ENCODE measurements at places on chromosomes 6 and 20.

DNA sequence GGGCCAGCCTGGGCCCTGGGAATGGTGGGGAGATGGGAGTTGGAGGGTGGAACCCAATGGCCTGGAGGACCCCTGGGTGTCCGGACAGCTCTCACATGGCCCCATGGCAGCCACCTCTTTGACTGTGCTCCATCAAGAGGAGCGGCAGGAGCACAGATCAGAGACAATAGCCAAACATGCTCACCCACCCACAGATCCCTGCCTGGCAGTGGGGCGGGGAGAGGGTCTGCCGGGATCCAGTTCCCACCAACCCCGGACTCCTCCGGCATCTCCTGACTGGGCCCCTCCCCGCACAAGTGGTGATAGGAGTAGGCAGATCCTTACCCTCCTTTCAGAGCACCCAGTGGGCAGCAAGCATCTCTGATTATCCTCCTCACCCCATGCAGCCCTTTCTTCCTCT, 31.9 kb upstream of the MRPS18A start:
- no peak for DNase-seq

GRCh38 chr6:31821301-31822035, 6.1 kb upstream of the HSPA1B start:
- peak; percentile 76 for DNase-seq

GRCh38 chr6:31125586-31126363, 5.5 kb upstream of the CDSN start:
- DNase-seq, result peak; percentile 71

DNA sequence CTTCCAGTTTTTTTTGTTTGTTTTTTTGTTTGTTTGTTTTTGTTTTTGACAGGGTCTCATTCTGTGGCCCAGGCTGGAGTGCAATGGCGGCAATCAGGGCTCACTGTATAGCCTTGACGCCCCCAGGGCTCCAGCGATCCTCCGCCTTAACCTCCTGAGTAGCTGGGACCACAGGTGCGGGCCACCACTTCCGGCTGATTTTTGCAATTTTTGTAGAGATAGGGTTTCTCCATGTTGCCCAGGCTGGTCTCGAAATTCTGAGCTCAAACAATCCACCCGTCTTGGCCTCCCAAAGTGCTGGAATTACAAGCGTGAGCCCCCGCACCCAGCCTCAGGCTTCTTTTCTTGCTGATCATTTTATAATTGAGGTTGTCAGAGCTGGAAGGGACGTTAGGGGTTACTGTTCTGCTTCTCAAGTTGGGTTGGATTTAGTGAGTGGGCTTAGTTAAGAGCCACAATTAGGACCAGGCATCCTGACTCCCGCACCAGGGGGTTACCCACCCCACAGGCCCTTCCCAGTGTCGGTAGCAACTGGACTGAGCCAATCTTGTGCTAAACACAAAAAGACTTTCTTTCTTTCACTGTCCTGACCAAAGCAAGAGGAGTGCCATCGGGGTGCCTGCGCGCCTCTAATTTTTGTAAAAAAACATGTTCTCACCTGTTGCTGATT, 13.1 kb upstream of the ZSCAN9 start:
- no peak for DNase-seq

DNA sequence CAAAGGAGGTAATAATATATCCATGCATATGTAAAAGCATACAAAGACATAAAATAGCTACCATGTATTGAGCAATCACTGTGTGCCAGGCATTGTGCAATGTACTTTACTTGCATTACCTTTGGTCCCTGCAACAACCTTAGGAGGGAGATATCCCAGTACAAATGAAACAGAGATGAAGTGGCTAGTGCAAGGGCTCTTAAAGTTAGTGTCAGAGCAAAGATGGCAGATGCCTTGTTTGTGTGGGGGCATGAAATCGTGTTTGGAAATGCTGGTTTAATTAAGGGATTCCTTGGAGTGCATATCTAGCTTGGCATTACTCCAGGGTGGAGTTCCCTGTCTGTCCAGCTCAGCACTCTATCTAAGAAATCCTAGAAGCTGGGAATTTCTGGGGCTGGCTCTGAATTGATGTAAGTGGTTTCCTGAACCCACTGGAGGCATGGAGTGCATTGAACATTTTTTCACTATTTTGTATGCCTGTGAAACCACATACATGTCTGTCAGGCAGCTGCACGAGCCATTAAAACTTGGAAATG, 9.8 kb downstream of the PAQR8 start:
- DNase-seq, result no peak

DNA sequence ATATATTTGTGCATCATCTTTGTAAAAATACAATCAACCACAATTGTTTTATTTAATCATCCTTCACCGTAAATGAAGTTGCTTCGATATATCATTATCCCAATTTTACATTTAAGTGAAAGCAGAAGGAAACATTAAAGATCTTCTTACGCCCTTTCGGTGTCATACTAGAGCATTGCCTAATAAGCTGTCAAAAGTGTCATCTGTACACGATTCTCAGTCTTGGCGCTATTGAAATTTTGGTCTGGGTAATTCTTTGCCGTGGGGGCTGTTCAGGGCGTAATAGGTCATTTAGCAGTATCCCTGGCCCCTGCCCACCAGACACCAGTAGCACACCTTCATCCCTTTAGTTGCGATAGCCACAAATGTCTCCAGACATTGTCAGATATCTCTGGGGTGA, 40.4 kb upstream of the TMEM170B start:
- no peak for DNase-seq

GRCh38 chr20:10381477-10381876, 52.5 kb downstream of the MKKS start:
- DNase-seq, result peak; percentile 18

DNA sequence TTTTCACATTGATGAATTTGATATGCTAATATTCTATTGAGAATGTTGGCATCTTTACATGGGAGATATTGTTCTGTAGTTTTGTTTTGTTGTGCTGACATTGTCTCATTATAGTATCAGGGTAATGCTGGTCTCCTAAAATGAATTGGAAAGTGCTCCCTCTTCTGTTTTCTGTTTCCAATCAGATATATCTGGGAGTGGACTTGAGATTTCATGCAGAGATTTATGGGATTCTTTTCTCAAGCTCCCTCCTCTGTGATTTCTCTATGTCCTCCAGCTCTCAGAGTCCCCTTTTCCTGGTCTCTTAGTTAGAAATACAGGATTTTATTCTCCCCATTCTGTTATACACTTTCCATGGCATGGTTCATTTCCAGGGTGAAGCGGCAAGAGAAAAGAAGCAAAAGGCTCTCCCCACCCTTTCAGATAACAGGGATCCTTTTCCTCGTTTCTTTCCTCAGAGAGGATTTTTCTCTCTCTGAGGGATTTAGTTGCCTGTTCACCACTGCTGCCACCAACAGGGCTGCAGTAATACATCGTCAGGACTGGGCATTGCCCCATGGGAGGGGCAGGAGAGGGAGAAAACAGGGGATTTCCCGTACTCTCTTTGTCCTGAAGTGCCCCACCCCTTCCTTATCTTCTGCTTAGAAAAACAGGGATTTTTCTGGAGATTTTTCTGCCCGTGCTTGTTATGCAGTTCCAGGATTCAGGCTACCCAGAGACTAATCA, 59.3 kb upstream of the STMND1 start:
- DNase-seq, result peak; percentile 81

DNA sequence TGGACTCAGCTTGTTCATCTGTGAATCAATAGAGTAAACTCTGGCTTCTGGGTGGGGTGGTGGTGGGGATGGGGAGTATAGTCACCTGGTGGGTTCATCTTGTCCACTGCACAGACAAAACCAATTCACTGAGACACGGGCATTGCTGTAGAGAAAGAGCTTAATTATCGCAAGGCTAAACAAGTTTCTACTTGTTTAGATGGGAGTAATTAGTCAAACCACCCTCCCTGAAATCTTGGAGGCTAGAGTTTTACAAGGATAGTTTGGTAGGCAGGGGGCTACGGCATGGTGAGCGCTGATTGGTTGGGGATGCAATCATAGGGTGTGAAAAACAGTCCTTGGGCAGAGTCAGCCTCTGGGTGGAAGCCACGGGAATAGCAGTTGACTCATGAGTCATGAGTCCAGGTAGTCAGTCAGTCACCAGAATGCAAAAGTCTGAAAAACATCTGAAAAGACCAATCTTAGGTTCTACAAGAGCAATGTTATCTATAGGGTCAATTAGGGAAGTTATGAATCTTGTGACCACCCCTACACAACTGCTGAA, 77.8 kb downstream of the STMND1 start:
- DNase-seq, result peak; percentile 70

GRCh38 chr6:130583268-130583667, 217.5 kb downstream of the TMEM200A start:
- no peak for DNase-seq

DNA sequence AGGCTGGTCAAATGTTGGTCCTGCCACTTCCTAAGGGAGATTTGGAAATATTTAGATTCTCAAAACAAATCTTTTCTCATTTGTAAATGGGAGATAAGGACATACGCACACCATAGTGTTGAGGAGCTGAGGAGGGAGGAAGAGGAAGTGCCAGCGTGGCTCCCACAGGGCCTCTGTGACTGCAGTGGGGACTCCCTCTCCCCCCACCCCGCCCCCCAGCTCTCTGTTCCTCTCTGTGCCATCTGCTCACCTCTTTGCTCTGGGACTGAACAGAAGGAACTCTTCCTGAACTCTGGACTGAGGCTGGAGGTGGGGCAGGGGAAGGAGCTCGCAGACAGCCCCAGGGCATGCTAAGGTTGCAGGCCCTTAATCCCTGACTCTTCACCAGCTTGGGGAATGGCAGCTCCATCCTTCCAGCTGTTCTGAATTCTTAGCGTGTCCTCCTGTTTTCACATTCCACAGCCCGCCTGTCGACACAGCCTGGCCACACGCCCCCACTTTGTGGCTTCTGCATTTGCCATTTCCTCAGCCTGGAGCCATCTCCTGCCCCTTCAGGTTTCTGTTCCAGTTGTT, 11.4 kb downstream of the DDX27 start:
- DNase-seq, result peak; percentile 56

DNA sequence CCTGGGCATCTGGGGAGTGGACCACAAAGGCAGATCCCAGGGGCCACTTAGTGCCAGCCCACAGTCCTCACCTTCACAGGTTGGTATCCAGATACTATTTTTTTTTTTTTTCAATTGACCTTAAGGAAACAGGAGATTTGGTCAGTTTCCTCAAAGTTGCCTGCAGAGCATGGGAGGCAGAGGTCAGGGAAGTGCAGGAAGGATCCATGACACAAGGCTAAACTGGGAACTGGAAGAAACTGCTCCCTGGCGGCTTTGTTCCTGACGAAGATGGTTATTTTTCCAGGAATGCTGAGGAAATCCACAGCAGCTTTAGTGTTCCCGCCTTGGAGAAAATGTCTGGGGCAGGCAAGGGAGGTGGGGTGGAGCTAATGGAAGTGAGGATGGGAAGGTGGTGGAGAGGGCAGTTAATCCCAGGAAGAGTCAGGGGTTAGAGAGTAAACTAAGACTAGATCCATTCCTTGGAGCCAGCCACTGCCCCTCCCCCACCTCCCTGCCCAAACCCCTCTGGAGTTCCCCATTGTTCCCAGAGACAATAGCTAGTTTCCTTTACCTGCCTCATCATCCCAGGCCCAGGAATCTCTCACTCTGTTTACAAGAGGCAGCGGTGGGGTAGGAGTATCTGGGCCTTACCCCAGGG, 14.3 kb upstream of the MYMX start:
- no peak for DNase-seq

GRCh38 chr6:52162940-52163908, 23.0 kb upstream of the IL17A start:
- DNase-seq, result peak; percentile 47
